Mammary epithelial cell (primary cell): ENCODE measurements at places on chromosomes 1 and 21. TPM values are rescaled to one million over a fixed set of nuclear protein-coding genes. Genes with fewer than 3 reads are reported as not detected.

DNA sequence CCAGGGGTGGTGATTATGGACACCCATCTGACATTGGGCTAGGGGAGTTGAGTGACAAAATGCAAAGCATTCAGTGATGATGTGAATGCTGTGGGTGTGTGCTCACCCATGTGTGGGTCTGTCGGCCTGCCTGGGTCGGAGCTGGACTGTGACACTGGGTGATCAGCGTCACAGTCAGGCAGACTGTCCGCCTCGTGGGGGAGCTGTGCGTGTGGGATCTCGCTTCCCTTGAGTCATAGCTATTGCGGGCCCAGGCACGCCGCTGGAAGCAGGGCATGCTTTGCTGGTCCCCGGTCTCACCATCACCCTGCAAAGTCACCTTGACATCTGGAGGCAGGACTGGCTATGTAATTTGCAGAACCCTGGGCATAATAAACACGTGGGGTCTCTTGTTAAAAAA is 156.9 kb upstream of the IGSF21 start:
- no peak for DNase-seq

Gene PLEKHN1
- 4.8 TPM for total RNA-seq

DNA sequence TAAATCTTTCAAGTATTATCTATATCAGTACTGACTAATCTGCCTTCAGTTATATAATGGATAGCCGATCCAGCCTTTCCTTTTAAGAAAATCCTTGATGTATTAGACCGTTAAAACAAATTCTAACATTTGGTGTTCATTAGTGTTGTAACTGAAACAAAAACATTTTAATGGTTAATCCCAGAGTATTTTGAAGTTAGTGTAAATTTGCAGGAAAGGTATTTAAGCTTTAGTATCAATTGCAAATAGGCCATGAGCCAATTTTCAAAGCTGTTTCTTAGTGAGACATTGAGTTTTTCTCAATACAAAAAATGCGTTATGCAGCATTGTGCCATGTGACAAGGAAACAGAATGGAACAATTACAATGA is 29.6 kb downstream of the DISP1 start:
- DNase-seq, result no peak

Gene MIXL1
- total RNA-seq, result not detected in 2 replicates

Gene LRRC71
- not detected for total RNA-seq

- DNase-seq, result no peak
These were observed 128.4 kb downstream of the GRIK3 start for GRCh38 chr1:36905941-36906340.

Gene BSND
- not detected for total RNA-seq

Gene SPATA21
- not detected for total RNA-seq

Gene KCNJ15
- 3.2 and 11.7 TPM in 2 replicates for total RNA-seq

Gene MSH4
- 0.17 TPM for total RNA-seq

- DNase-seq, result no peak
These were observed 2.1 kb downstream of the PCP4L1 start for GRCh38 chr1:161260376-161261260.

DNA sequence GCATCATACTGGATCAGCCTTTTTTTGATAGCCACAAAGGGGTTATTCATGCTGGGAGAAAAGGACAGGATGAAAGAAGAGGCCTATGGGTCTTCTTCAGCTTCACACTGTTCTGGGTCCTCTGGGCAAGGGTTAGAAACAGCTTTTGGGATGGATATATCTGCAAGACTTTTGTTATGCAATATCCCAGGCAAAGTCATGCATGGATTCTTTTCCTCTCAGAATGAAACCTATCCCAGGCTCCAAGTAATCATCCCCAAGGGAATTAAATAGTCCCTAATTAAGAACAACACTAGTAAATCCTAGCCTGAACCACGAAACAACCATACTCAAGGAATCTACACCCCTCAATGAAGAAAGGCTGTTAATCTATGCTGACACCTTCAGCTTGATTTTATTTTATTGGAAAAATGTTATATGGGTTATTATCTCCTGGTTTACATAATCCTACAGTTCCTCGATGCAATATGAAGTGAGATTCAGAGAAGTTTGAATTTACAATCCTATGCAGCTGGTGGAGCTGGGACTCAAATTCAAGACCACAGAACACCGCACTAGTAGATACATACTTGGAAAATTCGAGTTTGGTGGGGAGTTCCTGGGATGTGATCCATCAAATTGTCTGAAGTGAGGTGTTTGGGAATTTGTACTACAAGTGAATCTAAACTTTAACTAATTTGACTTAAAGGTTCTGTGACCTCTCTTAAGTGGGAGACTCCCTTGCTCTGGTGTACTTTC is 338.6 kb downstream of the TBX15 start:
- DNase-seq, result no peak

Gene LCE2B
- not detected for total RNA-seq

Gene ITSN1
- total RNA-seq, result 34.0 and 35.0 TPM in 2 replicates

DNA sequence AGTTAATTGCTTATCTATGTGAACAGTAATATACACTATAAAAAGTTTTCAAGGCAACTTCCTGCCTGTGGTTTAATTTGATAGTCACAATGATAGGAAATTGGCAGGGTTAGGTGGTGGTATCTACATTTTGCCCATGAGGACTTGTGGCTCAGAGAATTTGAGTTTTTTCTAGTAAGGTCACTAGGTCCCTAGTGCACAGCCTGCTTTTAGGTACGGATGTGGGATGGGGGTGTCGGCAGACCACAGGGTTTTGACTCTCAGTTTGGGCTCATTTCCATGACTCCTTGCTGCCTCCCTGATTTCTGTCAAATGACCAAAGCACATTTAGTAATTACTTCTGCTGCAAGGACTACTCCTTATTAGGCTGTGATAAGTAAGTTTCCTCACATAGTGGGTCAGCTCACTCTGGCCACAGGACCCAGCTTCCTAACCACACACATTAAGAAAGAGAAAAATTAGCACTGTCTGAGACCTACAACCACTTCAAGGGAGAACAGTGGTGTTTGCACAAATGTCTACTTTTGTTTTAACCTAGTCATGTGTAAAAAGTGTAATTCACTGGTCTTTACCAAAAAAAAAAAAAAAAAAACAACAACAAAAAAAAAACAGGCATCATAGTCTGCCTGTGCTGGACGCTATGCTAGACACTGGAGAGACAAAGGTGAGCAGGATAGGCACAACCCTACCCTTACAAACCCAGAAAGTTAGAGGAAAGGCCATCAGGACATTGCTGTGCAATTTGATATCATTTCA is 43.7 kb downstream of the MRPL39 start:
- no peak for DNase-seq

- peak; percentile 40 for DNase-seq
These were observed 618 bp downstream of the TRAPPC10 start for GRCh38 chr21:44012474-44013379.
